ENCODE measurements at places on chromosomes 12 and 14.

- no peak for DNase-seq
These were observed 994 bp downstream of the SRP54 start for GRCh38 chr14:34983786-34984185.

DNA sequence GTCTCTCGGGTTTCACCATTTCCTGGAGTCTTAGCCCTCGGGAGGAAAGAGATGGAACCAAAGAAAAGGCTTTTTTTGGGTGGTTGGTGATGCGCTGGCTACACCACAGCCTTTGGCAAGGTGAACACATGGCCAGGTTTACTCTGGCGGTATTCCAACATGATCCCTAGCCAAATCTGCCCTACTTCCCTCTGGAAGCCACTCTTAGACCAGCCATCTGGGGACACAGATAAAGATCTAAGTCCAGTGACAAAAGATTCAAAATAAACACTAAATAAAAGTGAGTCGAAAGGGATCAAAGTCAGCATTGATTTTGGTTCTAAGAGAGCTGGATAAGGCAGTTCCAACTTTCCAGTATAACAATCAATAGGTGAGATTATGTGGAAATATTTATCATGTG is 694.5 kb downstream of the VRK1 start:
- DNase-seq, result no peak

GRCh38 chr12:2221030-2221621 is 168.3 kb downstream of the CACNA1C start:
- DNase-seq, result no peak

DNA sequence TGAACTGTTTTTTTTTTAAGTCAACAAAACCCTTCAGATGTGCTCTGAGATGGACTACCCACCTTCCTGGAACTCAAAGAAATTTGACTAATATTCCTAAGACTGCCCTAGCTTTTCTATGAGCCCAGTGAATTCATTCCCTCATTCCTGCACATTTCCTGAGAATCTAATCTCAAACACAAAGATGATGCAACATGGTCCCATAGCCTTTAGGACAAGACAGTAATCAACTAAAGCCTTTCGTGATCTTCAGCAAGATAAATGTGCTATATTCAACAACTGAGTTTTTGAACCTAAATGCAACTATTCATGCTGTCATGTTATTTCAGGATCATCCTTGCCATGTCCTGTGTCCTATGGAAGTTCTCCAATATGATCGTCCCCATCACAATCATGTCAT is 5.0 kb downstream of the SETD3 start:
- no peak for DNase-seq

DNA sequence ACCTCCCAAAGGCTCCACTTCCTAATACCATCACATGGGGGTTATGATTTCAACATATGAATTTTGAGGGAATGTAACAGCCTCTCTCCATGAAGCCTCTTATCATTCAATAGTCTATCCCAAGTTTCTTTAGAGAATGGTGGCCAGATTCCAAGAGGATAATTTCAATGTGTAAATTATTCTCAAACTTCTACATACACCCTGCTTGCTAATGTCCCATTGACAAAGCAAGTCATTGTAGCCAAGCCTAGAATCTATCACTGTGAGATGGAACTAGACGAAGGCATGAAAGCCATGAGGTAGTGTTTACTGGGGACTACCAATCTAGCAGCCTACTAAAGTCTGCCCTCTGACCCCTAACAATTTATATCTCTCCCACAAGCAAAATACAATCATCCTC is 3.8 kb downstream of the INHBC start:
- DNase-seq, result no peak

DNA sequence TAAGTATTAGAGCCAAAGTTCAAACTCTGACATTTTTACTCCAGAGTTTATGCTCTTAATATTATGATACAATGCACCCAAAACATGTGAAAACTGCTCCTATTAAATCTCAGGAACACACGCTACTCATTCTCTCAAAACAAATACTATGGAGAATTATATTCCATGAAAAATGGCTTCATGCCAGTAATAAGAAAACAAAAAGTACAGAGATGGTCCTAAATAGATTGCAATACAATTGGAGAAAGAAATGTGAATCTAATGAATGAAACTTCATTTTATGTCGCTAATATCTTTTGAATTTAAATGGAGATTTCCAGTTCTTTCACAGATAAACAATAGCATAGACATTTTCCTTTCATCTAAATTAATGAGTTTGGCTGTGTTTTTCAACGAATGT is 384.3 kb downstream of the ADAMTS20 start:
- no peak for DNase-seq

DNA sequence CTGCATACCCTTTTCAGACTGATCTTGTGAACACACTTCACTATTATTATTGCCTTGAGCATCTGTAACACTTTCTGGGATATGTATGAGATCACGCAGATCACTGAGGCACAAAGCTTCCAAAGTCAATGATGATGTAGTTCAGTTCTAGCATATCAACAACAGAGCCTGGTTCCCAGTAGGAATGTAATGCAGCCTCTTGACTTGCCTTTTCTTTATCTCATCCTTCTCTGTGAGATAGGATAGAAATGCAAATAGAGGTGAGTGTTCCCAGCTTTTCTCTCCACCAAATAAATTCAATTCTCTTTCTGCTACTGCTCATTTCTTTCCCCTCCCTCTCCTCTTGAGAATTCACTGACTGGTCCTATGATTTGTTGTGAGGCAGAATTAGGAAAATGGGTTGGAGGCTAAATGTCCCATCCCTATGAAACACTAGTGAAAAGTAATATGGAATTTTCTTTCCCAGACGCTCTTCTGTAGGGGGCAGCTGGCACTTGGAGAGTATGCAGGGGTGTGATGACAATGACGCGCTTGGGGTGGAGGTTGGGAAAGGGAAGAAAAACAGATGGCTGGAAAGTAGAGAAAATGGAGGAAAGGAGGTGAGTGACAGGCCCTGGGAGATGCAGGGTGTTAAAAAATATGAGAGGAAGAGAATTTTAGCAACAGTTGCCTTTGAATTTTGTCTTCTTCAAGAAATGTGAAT is 96.0 kb upstream of the TMTC1 start:
- no peak for DNase-seq

- no peak for DNase-seq
These were observed 29.3 kb downstream of the DHRS2 start for GRCh38 chr14:23665302-23666016.

DNA sequence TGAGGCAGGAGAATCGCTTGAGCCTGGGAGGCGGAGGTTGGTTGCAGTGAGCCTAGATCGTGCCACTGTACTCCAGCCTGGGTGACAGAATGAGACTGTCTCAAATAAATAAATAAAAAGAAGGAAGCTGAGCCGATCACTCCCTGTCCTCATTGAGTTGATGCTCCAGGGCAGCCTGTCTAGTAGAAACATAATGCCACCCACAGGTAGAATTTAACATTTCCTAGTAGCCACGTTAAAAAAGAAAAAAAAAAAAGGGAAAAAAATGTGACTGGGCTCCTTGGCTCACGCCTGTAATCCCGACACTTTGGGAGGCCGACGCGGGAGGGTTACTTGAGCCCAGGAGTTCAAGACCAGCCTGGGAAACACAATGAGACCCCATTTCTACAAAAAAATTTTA is 135.7 kb downstream of the SCARB1 start:
- no peak for DNase-seq

DNA sequence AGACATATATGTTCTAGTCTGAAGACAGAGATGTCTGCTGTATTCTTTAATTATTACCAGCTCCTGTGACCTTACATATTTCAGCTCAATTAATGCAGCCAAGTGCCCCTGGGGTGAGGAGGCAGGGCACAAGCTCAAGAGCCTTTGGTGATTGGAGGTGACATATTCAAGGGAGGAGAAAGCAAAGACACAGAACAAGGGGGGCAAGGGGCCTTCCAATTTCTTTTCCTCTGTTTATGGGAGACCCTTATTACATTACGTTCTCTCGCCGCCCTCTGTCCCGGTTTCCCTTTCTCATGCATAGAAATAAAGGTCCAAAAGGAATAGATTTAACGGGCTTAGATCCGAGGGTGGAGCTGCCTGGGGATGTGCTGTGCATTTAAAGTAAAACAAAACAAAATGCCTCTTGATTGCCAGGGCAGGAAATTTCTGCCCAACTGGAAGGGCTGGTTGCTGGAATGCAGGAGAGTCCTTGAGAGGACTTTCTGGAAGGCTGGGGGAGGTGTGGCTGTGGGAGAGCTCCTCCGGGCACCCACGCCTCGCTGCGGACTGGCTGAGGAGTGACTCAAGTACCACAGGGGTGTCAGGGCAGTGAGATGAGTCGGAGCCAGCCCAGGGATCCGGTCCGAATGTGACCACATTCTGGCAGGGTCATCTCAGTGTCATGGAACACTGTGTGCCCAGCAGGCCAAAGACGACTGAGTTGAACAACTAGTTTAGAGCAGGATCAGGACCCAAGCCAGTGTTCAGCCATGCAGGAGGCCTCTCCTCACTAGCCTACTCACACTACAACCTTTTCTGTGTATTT is 32.1 kb upstream of the GSG1 start:
- DNase-seq, result no peak

DNA sequence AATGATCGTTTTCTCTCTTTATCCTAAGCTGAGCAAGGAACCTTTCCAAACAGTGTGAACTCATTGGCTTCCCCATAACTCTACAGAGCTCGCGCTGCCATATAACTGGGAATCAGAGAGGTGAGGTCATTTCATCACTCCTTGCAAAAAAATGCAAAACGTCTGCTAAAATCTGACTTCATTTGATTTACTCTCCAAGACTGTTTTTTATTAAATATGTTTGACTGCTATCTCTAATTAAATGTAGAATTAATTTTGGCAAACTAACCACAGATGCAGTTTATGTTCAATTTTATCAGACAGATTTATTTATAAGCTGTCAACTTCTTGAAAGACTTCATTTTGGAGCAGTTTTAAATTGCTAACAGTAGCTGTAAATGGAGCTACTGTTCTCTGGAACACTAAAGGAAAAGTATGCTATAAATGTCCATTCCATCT is 131.6 kb upstream of the SOX5 start:
- no peak for DNase-seq

DNA sequence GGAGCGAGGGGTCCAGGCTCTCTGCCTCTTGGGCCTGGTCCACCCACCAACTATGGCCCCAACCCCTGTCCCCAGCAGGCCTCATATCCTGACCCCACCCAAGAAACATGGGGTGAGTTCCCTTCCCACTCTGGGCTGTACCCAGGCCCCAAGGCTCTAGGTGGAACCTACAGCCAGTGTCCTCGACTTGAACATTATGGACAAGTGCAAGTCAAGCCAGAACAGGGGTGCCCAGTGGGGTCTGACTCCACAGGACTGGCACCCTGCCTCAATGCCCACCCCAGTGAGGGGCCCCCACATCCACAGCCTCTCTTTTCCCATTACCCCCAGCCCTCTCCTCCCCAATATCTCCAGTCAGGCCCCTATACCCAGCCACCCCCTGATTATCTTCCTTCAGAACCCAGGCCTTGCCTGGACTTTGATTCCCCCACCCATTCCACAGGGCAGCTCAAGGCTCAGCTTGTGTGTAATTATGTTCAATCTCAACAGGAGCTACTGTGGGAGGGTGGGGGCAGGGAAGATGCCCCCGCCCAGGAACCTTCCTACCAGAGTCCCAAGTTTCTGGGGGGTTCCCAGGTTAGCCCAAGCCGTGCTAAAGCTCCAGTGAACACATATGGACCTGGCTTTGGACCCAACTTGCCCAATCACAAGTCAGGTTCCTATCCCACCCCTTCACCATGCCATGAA is 8.6 kb downstream of the ARHGAP9 start:
- no peak for DNase-seq

DNA sequence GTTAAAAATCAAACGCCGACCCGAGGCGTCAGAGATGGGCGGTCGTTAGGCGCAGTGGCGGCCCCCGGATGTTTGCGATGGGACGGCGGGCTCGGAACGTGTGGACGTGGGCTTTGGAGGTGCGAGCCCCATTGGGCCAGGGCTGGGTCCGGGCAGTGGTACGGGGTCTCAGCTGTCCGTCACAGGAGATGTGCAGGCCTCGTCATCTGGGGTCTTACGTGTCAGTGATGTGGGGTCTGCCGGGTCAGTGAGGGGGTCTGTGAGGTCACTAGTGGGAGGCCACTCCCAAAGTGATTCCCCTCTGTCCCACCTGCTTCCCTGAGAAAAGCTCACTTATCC is 21.6 kb upstream of the CHFR start:
- no peak for DNase-seq

DNA sequence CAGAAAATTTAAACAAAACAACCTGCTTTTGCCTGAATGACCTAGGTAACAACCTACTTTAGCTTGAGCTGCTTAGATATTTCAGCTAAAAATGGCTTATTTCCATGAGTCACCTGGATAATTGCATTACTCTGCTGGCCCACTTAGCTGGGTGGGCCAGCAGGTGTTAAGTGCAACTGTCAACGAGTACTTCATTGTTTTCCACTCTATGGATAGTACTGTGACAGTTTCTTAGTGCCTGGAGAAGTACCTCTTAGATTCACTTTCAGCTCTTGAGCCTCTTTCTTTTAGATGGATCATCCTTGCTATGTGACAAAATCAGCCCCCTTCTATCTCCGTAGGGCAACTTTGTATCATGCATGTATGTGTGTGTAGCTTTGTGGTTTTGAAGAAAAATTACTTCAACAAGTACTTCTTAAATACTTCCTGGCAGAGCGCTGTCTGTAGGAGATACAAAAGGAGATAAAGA is 368.2 kb upstream of the ATP2B1 start:
- DNase-seq, result no peak

DNA sequence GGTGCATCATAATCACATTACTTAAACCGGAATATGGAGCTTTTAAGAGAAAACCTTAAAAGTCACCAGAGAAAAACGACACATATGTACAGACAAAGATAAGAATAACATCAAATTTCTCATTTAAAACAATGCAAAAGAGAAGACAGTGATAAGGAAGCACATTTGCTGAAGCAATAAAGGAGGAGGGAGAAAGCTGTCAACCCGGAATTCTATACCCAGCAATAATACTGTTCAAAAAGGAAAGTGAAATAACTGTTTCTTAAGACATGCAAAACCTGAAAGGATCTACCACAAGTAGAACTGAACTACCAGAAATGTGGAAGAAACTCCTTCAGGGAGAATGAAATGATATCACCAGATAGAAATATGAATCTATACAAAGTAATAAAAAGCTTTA is 15.4 kb downstream of the SLC6A13 start:
- DNase-seq, result no peak

DNA sequence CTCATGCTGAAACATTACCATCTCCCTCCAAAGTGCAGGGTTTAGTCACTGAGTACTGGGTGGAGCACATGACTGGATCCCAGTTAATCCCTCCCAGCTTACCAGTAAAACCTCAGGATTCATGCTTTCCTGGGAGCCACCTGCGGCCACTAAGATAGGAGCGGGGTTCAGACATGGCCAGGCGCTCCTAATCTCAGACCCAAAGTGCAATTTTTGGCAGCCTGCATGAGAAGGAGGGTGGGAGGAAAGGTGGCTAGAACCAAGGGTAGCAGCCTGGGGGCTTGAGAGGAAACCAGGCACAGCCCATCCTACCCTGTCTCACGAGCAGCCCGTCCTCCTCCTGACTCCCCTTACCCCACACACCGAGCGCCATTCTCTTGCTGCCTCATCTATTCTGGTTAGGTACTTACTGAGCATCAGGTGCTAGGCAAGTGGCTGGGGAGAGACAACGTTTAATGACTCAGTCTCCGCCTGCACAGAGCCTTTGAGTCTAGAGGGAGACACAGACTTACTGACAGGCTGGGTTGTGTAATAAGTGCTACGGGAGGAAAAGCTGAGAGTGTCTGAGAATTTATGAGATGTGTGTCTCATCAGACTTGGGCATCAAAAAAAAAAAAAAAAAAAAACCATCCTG is 9.9 kb downstream of the GPRC5A start:
- no peak for DNase-seq

- DNase-seq, result no peak
These were observed 1.9 kb downstream of the HEATR5A start for GRCh38 chr14:31418440-31418839.

Data from right forelimb (tissue), 1 donor.